ENCODE measurements at places on chromosomes 1 and 21. TPM values are rescaled to one million over a fixed set of nuclear protein-coding genes. Genes with fewer than 3 reads are reported as not detected.

DNA sequence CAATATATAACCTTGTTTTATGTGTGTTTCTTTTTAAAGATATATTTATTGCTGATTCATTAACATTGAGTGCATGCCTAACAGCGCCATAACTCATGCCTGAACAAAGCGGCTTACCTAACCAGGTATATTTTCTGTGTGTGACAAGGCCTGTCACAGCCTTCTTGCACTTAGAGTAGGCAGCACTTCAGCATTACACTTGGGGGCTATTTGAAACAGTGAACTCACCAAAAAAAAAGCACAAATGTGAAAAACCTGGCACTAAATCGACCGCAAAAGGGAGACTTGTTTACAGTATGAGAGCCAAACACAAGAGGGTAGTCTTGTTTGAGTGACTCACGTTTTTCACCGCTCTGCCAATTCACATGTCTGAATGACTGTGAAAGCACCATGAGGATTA, 111.7 kb downstream of the DISP1 start:
- DNase-seq = peak; percentile 63

GRCh38 chr21:41711416-41712007, 55.3 kb downstream of the RIPK4 start:
- DNase-seq = no peak

Gene TMEM269
- not detected for total RNA-seq

DNA sequence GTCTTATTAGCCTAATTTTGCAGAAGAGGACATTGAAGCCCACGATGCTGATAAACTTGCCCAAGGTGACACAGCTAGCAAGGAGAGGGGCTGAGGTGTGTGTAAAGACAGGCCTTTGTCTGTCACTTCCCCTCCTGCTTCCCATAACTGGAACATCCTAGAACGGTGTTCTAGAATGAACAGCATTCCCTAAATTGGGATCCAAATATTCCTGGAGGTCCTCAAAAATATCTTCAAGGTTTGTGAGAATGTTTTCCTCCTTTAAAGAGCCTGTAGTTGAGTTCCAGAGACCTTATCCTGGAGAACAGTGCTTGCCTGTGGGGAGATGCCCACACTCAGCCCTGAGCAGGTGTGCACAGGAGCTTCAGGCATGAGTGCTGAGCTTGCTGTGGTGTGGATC, 41.5 kb upstream of the SAMD13 start:
- no peak for DNase-seq

Gene S100A14
- total RNA-seq = not detected

Gene CFHR2
- total RNA-seq = not detected

DNA sequence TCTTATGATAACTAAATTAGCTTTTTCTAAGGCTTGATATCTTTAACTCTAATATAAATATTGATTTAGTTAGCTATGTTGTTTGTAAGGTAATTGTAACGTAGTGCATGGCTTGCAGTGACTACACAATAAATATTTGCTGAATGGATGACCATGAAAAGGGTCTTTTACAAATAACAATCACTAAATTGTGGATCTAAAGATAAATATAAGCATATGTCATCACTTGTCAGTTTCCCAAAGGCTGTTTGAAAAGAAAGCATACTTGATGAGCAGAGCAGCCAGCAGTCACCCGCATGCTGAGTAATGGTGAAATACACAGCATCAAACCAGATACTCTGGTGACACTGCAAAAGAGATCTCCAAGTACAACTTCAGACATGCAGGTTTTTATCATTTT, 92.5 kb upstream of the FMN2 start:
- no peak for DNase-seq

DNA sequence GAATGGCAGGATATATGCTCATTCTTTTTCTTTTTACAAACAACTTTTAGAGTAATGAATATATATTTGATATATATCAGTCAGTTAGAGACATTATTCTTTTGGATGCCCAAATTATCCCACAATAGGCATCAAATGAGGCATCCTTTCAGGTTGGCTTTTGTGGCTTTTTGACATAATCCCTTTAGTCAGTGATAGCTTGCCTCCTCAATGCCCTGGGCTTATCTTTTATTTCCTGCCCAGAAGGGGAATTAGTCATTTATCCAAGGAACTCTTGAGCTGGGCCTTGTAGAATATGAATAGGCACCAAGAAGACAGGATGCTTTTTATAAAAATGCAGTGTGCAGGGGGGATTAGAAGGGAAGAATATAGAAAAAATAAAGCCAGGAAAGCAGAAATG, 22.2 kb downstream of the EPHX4 start:
- DNase-seq = no peak

Gene CLCA4
- total RNA-seq = not detected

DNA sequence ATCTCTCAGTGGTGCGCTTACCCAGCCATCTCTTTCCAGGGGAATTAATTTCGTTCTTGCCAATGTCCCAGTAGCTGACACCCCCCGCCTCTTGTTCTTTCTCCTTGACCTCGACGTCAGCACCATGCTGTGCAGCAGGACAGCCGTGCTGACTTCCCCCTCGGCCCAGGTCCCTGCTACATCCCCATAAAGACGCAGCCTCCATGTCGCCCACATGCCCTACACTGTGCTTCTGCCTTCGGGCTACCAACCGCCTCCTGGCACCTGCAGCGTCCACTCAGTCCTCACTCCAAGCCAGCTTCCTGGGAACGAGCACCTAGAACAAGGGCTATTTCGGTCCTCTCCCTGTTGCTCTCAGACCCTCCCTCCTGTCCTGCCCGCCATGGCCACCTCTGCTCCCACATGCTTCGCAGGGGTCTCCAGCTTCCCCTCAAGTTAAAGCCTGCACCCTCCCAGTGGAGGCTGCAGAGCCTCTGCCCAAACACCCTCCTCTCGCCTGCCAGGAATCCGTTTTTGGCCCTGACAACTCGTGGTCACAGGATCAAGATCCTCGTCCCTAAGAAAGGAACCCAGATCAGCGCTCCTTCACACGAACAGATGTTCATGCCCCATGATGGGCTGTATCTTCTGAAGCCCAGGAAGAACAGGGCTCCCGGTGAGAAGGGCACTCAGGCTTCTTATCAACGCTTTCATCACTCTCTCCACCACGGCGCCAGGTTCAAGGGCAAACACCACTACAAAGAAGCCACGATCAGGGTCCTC, 109.7 kb downstream of the NPHP4 start:
- DNase-seq = no peak

Gene IFI44
- total RNA-seq = 171 TPM

- peak; percentile 50 for DNase-seq
These were observed 104.8 kb upstream of the CASZ1 start for GRCh38 chr1:10901091-10901890.

DNA sequence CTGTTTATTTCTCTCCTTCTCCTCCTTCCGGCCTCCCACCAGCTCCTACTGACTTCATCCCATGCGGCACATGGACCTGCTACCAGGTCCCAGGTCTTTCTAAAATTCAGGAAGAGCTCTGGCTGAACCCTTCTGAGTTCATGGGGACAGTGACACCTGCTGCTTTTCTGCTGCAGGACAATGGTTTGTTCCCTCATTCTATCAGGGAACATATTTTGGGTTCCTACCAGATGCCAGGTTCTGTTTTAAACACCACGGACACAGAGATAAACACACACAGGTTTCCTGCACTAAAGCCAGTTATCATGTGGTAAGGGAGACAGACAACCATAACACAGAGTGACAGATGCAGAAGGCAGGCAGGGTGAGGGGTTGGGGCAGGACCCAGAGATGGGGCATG, 114.0 kb upstream of the RAB4A start:
- DNase-seq = no peak

DNA sequence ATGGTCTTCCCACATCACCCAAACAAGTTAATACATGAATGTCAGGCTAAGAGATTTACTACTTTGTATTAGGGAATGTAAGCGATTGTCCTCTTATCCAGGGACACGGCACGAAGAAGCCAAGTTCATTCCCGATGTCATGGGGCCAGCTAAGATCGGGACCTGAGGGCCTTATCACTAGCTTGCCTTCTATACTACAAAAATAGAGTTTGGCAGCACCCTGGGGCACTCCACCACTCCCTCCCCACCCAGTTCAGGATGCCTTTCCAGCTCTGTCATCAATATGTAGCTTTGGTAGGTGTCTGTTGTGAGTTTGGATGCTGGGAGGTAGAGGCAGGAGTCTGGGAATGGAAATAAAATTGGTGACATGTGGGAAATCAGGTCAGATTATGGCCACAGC, 197.5 kb downstream of the ATG4C start:
- DNase-seq = no peak

GRCh38 chr21:29808153-29808552, 131.6 kb downstream of the GRIK1 start:
- DNase-seq = no peak

Gene ZNF683
- not detected for total RNA-seq

- DNase-seq = no peak
These were observed 33.6 kb upstream of the VTCN1 start for GRCh38 chr1:117244306-117244705.

DNA sequence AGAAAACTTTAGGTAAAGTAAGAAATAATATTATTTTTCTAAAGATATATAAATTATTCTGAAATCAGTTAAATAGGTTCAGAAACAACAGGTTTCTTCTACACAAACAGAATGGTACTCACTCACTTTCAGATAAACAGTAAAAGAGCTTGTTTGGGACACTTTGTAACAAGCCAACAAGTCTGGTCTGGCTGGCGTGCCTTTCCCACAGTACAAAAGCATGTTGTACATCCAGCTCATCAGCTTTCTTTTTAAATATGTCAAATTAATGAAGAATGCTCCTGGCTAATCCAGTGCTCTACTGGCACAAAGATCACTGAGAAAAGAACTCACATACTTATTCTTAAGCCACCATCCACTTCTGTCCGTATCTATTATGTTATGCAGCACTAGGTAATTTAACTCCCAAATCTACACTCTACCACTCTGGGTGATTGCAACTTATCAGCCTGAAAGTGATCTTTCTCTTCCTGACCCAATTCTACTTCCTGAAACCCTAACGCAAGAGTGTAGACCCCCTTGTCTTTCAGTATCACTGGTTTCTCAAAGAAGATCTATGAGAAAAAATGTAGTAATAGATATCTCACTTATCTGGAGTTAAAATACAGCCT, 32.6 kb downstream of the TRIT1 start:
- DNase-seq = no peak

Gene CLEC20A
- not detected for total RNA-seq

DNA sequence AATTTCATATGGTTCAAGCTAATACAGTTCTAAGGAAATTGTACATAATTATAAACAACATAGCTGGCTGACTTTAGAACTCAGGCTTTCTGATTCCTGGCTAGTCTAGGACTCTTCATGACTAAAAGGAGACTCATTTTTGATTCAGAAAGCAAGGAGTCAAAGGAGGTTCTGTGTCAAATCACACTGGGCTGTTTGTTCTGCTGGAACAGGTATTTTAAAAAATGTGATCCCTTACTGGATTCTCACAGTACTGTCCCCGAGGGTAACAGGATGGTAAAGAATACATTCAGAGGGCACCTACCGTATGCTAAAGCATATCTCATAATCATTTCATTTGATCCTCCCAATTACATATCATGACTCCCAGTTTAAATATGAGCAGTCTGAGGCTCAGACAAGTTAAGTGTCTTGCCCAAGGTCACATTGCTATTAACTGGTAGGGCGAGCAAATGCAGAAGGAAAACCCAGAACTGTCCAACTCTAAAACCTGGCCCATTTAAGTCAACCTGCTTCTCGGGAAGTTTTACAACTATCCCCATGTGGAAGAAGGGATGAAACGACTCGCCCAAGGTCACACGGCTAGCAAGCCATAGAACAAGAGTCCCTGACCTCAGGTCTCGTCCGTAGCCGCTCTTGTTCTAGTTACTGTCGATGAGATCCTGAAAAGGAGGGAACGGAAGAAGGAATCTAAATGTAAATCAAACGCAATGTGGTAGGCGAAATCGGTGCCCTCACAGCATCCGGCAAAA, 675 bp downstream of the MYSM1 start:
- no peak for DNase-seq

DNA sequence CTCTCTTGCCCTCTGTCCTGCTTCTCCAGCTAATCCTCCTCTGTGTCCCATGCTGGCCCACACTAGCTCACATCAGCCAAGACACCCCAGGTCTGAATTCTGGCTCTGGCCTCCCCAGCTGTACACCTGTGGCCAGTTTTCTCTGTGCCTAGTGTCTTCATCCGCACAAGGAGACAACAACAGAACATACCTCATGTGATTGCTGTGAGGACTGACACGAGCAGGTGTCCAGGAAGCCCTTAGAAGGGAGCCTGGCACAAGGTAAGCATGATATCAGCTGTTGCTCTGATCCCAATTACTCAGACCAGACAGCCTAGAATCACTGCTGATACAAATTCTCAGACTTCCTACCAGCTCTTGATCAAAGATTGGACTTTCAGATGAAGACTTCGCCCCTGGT, 71.2 kb upstream of the GJB5 start:
- DNase-seq = no peak

Gene NTRK1
- total RNA-seq = 0.40 TPM

- peak; percentile 96 for DNase-seq
These were observed 19.9 kb upstream of the EVI5 start for GRCh38 chr1:92804721-92805201.

DNA sequence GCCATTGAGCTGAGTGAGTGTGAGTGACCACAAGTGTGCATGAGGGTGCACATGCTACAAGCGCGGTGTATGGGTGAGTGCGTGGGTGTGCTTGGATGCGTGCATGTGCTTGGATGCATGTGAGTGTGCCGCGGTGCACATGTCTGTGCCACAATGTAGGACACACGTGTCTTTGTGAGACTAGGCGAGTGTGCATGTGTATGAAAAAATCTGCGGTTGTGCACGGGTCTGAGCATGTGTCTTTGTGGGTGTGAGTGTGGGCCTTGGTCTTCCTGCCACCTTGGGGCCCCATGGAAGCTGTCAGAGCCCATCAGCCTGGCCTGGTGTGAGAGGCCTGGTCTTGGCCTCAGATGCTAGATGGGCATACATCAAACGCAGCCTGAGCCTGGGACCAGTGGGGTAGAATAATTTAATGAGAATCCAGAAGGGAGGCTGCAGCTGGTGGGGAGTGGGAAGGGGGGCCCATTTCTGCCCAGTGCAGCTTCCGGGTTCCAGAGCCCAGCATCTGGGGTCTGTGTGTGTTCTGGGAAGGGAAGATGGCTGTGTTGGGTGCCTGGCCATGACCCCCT, 103.9 kb upstream of the SLC2A1 start:
- no peak for DNase-seq

Gene TINAGL1
- total RNA-seq = 39.1 TPM

- DNase-seq = no peak
These were observed 6.3 kb upstream of the CAMSAP2 start for GRCh38 chr1:200732438-200732837.

Gene KCNK1
- total RNA-seq = 12.7 TPM

GRCh38 chr1:173057984-173058383, 7.2 kb upstream of the TNFSF18 start:
- DNase-seq = no peak

Gene CTPS1
- total RNA-seq = 71.6 TPM

Data from Daoy (cell line).